ENCODE measurements at places on chromosomes 1 and 21.

- DNase-seq, result no peak
Observed at GRCh38 chr1:201990427-201990826, 8.0 kb downstream of the RNPEP start.

GRCh38 chr1:154500533-154500932, 1.5 kb upstream of the TDRD10 start:
- DNase-seq, result no peak

GRCh38 chr1:13583595-13583965, at the start of gene PDPN:
TSS of gene PDPN (plus strand) at chr1:13583832. CDS start at chr1:13584034, 202 bp downstream.
- DNase-seq, result no peak

DNA sequence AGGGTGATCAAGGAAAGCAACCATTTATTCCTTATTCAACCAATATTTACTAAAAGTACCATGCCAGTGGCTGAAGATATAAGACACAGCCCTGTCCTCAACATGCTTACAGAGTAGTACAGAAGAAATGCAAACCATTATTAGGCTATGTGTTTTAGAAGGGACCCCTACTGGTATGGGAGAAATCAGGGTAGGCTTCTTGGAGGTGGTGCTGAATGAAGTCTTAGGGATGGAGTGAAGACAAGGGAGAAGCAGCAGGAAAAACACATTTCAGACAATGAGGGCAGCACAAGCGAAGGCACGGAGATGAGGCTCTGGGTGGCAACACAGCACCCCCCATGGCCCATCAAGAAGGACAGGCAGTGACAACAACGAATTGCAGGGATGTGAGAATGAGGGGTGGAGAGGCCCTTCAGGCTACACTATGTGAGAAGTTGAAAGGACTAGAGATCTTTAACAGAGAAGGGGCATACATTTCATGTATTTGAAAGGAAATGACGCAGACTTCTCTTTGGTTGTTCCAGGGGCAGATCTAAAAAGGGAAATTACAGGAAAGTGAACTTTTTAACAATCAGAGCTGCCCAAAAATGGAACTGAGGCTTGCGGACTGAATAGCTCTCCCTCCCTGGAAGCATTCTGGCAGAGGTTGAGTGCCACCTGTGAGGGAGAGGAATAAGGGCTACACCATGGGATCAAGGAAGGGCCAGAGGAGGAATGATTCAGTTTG, 16.8 kb upstream of the CD58 start:
- DNase-seq, result no peak

- DNase-seq, result no peak
Observed at GRCh38 chr1:33462405-33463164, 9.9 kb upstream of the ZSCAN20 start.

DNA sequence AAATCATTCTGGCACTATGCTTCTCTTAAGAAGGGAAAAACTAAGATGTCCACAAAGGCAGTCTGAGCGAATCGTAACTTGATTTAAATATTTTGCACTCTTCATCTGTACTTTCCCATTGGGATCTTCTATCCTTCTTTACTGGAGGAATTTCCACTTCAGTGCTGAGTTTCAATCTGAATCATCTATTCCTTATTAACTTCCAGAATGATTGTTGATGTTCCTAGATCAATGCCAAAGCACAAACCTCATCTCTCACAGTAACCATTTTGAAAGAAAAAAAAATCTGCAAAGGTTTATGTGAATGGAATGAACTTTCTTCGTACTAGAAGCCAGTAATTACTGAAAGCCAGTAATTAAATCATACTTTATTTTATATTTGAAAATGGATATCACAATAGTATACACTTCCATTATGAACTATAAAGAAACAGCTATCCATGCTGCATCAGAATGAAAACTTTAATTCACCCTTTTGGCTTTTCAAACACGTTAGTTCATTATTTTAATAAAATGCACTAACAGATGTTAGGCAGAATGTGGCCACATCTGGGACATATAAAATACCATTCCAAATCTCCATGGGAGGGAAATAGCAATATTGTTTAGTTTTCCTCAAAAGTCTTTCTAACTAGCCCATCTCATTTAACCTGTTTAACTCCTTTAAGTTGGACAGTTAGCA, 5.5 kb upstream of the RNF2 start:
- DNase-seq, result no peak

DNA sequence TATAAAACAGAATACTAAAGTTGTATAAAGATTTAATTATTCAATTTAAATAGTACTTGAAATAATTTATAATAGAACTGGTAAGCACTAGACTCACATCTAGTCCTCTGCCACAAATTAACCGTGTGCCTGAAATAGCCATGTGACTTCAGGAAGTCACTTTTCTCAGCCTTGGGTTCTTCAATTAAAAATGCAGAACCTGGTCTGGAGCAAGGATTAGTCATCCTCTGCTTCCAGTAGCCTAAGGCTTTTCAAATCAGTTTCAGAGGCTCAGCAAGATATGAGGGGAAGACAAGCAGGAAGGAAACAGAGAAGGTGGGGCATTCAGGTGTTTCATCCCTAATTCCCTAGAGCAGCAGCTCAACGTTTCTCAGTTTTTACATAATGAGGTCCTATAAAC, 23.0 kb downstream of the DPH5 start:
- no peak for DNase-seq

- peak; percentile 44 for DNase-seq
Observed at GRCh38 chr1:209675565-209676154, 448 bp downstream of the G0S2 start.

DNA sequence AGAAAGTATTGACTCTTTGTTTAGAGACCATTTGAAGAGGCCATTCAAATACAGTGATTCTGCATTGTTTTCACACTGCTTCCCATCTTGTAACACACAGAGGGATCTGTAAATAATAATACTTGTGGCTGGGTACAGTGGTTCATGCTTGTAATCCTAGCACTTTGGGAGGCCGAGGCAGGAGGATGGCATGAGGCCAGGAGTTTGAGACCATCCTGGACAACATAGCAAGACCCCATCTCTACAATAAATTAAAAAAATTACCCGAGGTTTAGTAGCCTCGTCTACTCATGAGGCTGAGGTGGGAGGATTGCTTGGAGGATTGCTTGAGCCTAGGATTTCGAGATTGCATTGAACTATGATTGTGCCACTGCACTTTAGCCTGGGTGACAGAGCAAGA, 5.7 kb downstream of the ZMYM4 start:
- DNase-seq, result no peak

- DNase-seq, result no peak
Observed at GRCh38 chr21:14536929-14537328, 9.2 kb downstream of the SAMSN1 start.

DNA sequence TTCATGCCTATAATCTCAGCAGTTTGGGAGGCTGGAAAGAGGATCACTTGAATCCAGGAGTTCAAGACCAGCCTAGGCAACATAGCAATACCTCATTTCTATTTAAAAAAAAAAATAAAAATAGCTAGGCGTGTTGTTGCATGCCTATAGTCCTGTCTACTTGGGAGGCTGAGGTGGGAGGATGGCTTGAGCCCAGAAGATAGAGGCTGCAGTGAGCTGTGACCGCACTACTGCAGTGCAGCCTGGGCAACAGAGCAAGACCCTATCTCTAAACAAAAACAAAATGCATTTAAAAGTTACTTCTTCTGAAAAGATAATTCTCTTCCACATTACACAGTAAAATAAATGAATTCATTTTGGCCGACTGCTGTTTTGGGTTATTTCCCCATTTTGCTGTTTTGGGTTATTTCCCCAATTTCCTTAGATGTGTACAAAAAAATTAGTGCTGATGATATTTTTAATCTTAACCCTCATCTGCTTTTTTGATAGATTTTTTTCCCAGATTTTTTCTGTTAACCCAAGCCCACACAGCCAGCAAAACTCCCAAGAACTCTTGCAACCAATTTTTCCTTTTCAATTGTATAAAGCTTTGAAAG, 23.0 kb upstream of the SAMSN1 start:
- no peak for DNase-seq

DNA sequence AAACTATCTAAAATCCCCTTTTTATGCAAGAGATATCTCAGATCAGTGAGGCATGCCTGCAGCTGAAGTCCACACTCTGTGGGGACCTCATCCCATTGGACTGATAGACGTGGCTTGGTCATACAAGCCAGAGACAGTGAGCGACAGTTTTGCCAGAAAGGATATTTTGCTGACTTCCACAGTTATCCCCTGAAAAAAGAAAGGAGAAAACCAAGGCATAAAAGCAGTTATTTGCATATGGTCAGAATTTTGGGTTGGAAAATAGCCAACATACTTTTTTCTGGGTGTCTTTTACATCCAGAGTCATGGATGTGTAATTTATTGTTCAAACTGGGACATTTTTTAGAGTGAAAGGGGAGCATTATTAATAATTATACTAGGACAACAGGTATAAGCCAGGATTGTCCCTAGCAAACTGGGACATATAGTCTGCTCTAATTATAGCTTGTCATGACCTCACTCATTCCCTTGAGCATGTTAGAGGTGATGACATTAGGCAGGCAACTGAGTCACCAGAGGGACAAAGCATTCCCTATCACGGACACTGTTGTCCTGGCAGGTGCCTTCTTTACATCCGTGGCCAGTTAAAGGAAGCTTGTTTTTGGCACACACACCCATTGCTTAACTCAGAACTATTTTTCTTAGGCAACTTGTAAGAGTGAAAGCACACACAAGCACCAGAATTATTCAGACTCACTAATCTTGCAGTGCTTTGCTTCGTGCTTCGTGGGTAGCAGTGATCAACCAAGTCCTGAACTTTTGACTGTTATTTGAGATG, 65.5 kb downstream of the PRRX1 start:
- no peak for DNase-seq

GRCh38 chr1:60134716-60135115, 61.1 kb upstream of the C1orf87 start:
- DNase-seq, result no peak

- no peak for DNase-seq
Observed at GRCh38 chr1:42340093-42340492, 5.1 kb upstream of the FOXJ3 start.

- DNase-seq, result no peak
Observed at GRCh38 chr1:176838276-176838995, 326.1 kb downstream of the ASTN1 start.

GRCh38 chr1:156689953-156690674, 12.9 kb upstream of the NES start:
- no peak for DNase-seq

GRCh38 chr21:40850071-40850470, 3.1 kb upstream of the DSCAM start:
- peak; percentile 4 for DNase-seq

DNA sequence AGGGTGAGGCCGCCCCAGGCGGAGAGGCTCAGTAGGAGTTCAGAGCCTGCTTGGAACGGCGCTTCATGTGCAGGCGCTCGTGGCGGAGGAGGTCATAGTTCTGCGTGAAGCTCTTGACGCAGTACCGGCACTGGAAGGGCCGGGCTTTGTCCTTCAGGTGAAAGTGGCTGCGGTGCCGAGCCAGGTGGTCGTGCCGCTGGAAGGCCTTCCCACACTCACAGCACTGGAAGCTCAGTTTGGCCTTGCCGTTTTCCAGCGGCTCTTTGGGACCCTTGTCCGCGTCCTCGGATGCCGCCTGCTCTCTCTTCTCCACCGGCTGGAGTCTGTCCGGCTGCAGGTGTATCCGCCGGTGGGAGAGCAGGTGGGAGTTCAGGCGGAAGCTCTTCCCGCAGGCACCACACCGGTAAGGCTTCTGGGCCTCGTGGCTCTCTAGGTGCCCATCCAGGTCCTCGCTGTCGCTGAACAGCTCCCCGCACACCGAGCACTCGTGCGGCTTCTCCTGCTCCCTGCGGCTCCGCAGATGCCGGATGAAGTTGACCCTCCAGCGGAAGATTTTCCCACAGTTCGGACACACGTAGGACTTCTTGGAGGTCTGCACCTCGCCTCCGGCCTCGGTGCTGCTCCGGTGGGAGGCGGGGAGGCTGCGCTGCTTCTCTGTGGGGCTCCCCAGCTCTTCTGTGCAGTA, 31.0 kb downstream of the ZNF496 start:
- no peak for DNase-seq

- DNase-seq, result peak; percentile 77
Observed at GRCh38 chr1:36703526-36704208, 221.0 kb upstream of the CSF3R start.

DNA sequence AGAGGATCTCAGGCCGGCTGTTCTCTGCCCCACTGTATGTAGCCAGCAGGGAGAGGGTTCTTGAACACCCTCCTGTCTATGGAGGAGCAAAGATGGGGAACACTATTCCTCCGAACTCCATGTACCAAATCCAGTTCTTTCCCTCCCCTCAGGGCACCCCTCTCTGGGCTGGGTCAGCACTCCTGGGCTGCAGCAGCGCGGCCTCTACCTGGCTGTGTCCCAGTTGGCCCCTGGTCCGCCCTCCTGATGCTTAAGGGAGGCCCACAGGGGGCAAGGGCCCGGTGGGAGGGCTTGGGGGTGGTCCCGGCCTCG, 471 bp upstream of the ADPRS start:
- no peak for DNase-seq

GRCh38 chr1:24928689-24929397, 1.2 kb downstream of the RUNX3 start:
- no peak for DNase-seq

DNA sequence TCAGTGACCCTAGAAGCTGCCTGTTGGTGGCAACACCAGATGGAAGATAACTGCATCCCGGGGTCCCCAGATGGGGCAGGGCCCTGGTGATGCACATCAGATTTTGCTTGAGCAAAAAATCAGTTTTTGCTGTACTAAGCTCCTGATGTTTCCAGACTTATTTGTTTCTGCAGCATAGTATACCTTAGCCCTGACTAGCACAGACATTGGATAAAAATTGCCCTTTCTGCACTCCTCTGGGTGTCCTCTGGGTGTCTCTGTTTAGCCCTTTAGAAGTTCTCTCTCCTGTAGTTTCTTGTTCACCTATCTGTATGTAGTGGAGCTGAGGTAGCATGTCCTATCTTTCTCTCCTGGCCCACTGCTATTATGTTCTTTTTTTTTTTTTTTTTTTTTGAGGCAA, 30.3 kb upstream of the PLA2G2C start:
- no peak for DNase-seq

- DNase-seq, result no peak
Observed at GRCh38 chr1:54380290-54380882, 25.8 kb downstream of the SSBP3 start.

GRCh38 chr1:34013136-34013535, 149.3 kb downstream of the HMGB4 start:
- no peak for DNase-seq

DNA sequence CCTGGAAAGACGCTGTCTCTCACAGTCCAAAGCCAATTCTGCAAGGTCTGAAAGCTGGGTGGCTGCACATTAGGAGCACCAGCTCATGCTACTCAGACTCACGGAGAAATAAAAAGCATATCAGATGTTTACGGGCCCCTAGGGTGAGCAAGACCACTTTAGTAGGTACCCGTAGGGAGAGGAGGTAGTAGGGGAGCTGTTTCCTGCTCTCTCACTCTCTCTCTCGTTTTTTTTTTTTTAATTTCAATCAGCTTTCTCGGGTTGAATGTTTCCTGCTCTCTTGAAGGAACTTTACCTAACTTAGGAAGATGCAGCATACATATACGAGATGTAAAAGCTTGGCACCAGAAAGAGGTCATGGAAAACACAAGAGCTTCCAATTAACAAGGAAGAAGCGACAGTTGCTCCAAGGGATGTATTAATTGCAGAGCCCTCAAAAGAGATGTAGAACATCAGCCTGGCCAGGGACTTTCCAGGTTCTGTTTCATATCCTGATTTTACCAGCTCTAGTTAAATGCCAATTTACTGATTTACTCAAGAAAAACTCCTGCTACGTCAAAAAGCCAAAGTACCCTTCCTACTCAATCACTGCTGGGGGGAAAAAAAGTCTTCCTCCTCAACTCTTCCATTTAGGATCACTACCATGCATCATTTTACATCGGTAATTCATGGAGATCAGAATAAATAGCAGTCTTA, 3.1 kb downstream of the LORICRIN start:
- no peak for DNase-seq

Measured in NCI-H524 (cell line).